ENCODE measurements at places on chromosomes 7 and 10. TPM values are rescaled to one million over a fixed set of nuclear protein-coding genes. Genes with fewer than 3 reads are reported as not detected.

DNA sequence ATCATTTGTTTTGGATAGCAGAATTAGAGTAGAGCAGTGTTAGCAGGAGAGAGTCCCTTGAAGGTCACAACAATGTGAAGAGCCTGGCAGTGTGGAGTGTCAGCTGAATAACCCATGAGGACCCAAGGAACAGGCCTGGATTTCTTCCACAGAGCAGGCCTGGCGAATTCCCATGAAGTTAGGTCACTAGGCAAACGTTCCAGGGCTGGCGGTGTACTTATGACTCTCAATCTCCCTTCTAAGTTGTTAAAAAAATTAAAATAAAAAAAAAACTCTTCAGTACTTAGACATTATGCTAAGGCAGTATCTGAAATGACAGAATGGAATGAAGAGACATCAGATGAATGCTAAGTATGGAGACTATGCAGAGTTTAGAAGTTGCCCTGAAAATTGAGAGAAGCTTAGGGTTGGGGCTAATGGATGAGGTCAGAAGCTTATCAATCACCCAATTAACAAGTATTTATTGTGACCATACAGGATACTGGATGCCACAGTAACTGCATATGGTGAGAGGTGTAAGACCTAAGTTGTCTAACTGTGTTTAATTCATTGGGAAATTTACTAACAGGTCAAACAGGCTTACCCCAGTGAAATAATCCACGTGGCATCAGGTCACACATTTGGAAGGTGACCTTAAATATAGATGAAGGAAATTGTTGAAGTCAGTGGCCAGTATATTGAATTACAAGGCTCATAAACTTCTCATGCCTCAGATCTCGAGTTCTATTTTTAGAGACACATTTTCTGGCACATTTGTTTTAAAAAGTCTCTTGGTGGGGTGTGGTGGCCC is 126.2 kb upstream of the NRP1 start:
- H3K27me3 ChIP-seq: no peaks in the 10 kb centered on the region
- no peak for DNase-seq
- H3K36me3 ChIP-seq: no peaks in the 10 kb centered on the region
- no peak overlapping the region for H3K4me3 ChIP-seq

DNA sequence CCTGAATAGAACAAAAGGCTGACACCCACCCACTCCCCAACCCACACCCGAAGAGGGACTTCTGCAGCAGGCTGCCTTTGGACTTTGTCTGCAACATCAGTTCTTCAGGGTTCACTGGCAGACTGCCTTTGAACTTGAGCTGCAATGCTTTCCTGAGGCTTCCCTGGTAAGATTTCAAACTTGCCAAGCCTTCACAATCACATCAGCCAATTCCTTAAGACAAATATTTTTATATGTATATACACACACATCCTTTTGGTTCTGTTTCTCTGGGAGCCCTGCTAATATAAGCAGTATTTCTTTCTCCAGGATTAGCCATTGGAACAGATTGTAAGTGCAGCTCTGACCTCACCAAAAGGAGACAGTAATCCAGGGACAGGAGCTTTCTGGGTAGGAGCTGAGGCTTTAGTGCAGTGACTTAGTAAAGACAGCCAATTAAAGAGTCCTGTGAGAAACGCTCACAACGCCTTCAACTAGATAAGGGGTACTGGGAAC is 55.6 kb upstream of the KMT2E start:
- H3K4me1 ChIP-seq: peaks cover 20% of the 10 kb centered on the region
- no peak overlapping the region for H3K4me3 ChIP-seq
- H3K27me3 ChIP-seq: no peaks in the 10 kb centered on the region
- no peak for DNase-seq

Gene CC2D2B
- total RNA-seq: not detected

Gene ITIH5
- 16.3 TPM for total RNA-seq

Gene STEAP2
- total RNA-seq: 2.4 TPM

Gene TEX36
- total RNA-seq: not detected

Measured in SJSA1 (cell line).